ENCODE measurements at places on chromosomes 6 and 20. TPM values are rescaled to one million over a fixed set of nuclear protein-coding genes. Genes with fewer than 3 reads are reported as not detected.

GRCh38 chr6:137309078-137309762, 90.0 kb upstream of the IFNGR1 start:
- DNase-seq, result peak; percentile 74

DNA sequence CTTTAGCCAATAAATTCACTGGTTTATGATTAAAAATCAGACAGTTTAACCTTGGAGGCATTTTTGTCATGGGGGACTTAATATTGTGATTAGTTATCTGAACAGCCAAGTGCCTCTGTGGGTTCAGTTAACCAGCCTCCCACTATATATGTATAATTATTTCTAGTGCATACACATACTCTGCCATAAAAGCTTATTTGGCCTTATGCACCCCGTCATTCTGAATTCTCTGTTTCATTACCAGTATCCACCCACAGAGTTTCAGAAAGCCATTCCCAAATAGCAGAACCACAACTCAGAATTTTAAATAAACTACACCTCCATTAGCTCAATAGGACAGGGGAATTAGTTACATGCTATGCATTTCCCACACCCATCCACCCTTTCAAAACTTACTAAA, 279.7 kb downstream of the ZFAND3 start:
- no peak for DNase-seq

DNA sequence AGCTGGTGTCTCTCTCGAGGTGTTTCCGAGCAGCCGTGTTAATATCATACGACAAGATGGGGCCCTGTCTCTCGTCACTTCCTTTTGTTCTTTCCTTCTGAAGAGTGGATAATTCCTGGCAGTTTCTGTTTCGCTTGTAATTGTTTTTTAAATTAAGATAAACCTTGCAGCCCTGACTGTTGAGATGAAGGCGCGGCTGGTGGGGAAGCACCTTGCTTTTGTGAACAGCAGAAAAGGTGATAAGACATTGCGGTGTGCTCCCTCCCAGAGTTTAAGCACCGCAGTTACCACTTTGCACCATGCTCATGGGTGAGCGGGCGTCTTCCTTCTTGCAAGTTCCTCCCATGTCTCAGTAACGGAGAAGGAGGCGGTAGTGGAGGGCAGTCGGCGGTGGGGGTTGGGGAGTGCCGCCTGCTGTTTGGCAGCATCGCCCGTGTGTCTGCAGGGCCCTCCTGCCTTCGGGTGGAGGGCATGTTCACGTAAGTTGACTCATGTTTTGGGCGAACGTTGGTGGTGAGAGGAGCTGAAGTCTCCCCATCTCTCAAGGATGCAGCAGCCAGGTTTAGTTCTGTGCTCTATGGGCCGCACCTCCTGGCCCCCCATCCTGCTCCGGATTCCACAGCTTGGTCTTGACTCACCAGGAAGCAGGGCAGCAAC, 345.9 kb downstream of the TAF4 start:
- no peak for DNase-seq

- no peak for DNase-seq
Observed at GRCh38 chr6:44472250-44472945, 84.9 kb downstream of the CDC5L start.

DNA sequence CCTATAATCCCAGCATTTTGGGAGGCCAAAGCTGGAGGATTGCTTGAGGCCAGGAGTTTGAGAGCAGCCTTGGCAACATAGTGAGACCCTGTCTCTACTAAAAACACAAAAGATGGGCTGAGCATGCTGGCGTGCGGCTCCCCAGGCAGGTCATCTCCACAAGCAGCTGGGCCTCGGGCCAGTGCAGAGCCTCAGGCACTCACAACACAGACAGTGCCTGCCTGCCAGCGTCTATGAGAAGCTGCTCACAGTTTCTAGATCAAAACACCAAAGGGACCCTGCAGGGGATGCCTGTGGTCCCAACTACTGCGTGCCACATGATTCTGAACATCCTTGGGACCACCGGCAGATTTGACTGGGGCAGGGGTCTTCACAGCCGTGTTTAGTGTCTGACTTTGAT, 59.4 kb downstream of the GINS1 start:
- DNase-seq, result no peak

SNX3 gene
- total RNA-seq, result 142 TPM

GRCh38 chr6:42314571-42315258, 97.1 kb upstream of the MRPS10 start:
- DNase-seq, result no peak

- no peak for DNase-seq
Observed at GRCh38 chr6:151869345-151869744, 61.9 kb downstream of the ESR1 start.

Measured in Caki2 (cell line).